ENCODE measurements at places on chromosomes 5 and 9.
A peak's percentile ranks its signal among the peaks of the same experiment; 100 is the strongest.

DNA sequence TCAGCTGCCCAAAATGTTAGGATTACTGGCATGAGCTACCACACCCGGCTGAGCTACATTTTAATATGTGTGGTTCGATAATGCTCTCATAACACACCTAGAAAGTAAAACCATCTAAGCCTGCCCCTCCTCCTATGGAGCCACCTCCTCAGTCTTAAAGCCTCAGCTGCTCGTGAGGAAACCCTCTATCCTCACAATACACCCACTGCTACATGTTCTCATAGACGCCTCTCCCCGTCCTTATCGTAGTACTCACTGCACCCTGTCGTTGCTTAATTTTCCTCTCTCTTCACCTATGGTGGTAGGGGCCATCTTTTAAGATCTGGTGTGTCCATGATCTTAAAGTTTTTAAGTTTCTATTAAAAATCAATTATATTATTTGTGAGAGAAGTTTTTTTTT is 72.9 kb downstream of the RCL1 start:
- no peak for DNase-seq

DNA sequence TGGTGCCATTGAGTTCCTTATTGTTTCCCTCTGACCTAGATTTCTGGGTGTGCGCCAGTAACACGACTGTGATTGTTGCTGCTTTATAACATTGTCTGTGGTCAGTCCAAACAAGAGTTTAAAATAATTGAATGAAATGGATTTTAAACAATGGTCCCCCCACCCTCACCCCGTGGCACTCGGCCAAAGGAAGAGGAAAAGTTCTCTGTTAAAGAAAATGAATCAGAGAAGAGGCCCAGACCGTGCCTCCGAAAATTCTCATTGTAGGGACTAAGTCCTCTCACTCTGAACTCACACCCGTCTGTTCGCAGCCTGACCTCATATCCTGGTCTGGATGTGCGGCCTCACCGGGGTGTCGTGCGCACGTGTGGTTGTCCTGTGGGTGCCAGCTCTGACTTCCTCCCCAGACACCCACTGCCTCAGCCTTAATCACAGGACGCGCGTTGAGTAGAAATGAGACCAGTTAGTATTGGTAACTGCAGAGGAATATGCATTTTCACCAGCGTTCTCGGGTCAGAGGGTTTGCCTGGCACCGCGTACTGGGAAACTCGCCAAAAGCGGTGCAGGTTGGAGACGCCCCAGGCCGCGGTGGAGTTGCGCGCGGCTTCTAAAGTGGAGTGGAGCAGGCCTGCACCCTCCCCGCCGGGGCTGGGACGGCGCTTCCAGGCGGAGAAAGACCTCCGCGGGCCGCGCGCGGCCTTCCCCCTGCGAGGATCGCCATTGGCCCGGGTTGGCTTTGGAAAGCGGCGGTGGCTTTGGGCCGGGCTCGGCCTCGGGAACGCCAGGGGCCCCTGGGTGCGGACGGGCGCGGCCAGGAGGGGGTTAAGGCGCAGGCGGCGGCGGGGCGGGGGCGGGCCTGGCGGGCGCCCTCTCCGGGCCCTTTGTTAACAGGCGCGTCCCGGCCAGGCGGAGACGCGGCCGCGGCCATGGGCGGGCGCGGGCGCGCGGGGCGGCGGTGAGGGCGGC is at the start of gene ABL1:
TSS of gene ABL1 (plus strand) at position 884 of the 966 bp plus-strand sequence. CDS start 193 bp downstream, outside the sequence.
- peak; percentile 16 for DNase-seq

DNA sequence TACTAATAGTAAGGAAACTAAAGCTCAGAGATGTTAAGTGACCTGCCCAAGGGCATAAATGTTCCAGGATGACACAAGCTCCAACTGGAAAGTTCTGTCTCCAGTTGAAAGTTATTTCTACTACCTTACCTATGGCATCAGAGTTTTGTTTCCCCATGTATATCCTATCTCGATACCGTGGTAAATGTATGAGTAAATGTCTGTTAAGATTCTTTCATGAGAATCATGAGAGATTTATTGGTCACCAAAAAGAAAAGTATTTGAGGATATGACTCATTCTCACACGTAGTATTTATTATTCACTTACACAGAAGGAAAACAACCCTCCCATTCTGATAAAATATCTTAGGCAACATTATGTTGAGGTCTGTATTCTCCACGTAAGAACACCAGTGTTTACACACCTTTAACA is 11.1 kb upstream of the SHOC1 start:
- no peak for DNase-seq

DNA sequence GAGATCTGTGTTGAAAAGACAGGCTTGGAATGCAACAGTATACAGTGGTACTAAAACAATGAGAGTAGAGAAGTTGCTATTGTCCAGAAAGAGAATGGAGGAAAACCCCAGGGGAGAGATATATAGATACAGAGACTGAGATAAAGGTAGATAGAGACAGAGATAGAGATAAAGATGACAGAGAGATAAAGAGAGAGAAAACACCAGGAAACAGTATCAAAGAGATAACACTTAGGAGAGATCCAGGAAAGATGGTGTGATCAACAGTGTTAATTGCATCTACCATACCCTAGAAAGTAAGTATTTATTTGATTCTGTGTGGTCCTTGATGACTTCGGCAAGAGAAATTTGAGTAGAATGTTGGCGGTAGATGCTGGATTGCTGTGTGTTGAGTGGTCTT is 461.8 kb upstream of the RIOK2 start:
- no peak for DNase-seq

DNA sequence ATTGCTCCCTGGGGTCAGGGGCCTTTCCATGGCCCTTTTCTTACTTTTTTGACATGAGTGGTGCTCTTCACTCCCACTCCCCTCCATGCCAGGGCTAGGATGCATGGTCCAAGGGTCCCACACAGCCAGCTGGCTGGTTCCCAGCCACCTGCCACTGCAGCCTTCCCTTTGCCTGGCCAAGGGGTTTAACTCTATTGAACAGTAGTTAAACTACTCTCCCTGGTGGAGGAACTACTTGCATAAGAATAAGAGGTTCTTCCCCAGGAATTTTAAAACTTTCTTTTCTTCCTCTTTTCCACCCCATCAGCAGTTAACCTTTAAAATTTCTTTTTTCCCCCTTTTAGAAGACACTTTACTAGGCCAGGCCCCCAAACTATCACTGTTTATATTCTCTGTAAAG is 1532.8 kb upstream of the ACO1 start:
- DNase-seq, result no peak

DNA sequence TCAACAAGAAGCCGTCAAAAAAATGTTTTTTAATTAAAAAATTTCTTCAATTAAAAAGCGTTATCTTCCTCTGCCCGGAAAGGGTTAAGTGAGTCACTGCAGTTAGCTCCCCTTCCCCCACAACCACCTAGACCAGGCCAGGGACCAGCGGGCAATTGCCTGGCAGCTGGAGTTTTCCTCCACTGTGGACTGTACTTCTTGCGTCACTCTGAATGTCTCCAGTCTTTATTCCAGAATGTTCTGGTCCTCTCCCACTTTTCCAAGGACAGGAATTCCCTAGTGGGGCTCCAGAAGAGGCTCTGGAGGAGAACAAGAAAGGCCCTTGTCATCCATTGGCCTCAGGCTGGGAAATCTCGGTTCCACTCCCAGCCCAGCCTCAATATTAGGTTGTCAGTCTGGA is 114.0 kb downstream of the C9orf50 start:
- no peak for DNase-seq

GRCh38 chr5:156920042-156920860 is 42.8 kb downstream of the TIMD4 start:
- no peak for DNase-seq

DNA sequence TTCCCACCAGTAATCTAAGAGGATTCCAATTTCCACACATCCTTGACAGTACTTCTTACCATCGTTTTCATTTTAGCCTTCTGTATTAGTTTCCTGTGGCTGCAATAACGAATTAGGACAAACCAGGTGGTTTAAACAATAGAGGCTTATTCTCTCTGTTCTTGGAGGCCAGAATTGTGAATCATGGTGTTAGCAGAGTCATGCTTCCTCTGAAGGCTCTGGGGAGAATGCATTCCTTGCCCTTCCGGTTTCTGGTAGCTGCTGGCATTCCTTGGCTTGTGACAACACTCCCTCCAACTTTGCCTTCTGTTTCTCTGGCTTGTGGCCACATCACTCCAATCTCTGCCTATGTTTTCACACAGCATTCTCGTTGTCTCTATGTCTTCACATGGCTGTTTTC is 23.5 kb downstream of the RIGI start:
- DNase-seq, result no peak

- no peak for DNase-seq
Observed at GRCh38 chr5:141032626-141033025, 18.5 kb upstream of the PCDHB1 start.

DNA sequence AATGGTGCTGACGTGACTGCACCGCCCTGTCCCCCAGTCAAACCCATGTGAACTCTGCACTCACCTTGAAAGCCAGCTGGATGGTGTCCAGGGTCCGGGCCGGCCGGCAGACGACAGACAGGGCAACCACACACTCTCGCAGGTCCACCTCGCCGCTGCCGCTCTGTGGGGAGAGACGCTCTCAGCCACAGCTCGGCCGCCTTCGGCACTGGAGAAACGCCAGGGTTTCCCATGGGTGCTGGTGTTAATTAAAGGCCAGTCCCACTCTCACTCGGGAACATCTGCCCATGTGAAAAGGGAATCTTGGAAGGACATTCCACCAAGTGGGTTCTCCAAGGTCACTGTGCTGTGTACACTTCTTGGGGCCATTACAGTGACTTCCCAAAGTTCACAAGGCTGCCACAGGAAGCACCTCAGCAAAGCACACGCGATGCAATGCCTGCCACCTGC is 25.5 kb upstream of the SLC6A3 start:
- DNase-seq, result no peak

GRCh38 chr9:28051559-28052503 is 478.6 kb upstream of the C9orf72 start:
- no peak for DNase-seq

DNA sequence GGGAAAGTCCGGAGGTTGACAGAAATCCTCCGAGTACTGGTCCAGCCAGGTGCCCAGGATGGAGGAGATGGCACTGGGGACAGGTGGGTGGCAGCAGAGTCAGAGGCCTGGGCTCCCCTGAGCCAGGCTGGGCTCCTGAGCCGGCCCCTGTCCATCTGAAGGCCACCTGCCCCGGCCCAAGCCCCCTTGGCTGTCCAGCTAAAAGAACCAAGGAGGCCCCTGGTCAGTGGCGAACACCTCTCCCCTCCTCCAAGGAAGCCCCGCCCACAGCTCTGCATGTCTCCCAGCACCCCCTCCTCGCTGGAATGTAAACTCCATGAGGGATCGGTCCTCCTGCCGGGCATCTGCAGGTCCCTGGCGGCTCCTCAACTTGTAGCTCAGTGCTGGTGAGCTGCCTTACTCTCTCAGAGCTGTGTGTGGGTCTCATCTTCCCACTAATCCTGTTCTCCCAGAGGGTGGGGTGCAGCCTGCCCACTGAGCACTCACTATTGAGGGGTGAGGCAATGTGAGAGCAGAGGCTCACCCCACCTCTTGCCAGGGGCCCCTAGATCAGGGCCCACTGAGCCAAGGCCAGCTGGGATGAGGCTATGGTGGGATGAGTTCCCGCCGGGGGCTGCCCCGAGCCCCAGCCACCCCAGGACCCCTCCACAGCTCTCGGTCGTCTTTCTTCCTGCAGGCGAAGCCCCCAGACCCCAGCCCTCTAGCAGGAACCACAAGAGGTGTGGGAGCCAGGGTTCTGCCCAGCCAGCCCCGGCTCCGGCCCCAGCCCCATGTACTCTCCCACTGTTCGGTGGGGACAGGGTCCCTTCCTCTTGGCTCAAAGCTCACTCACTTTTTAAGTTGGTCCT is 12.0 kb downstream of the RALGDS start:
- no peak for DNase-seq

- DNase-seq, result no peak
Observed at GRCh38 chr5:16869821-16870796, 66.0 kb downstream of the MYO10 start.

- DNase-seq, result no peak
Observed at GRCh38 chr5:163439092-163439425, 1.7 kb downstream of the CCNG1 start.

GRCh38 chr5:140795259-140795641 is 598 bp downstream of the PCDHA2 start:
- DNase-seq, result no peak

- no peak for DNase-seq
Observed at GRCh38 chr5:89297066-89297465, 414.1 kb upstream of the MEF2C start.

DNA sequence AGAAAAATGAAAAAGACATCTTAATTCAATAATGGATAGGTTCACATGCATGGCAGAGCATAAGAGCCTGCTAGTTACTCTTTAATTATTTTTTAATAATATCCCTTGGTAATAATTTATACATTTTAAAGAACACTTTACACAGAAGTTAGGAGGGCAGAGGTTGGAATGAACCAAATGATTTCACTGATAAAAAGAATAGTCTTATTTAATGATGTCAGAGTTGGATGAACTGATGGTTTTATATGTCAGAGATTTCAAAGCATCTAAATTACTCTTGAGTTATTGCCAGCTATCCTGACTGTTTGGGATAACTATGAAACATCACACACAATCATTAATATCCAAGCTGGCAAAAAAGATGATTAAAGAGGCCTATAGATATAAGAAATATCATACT is 244.8 kb downstream of the CSNK1G3 start:
- no peak for DNase-seq

DNA sequence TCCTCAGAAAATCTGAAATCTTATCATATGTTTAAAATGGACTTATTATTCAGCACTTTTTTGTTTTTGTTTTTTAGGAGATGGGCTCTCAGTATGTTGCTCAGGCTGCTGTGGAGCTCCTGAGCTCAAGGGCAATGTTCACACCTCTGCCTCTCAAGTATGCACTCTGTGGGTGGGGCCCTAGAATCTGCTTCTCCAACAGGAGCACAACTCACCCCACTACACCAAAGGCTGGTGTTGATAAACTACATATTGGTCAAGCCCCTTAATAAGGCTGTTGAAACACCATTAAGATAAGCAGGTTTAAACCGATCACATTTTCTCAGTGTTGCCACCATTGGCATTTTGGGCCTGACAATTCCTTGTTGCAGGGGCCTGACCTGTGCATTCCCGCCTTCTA is 131.6 kb downstream of the FANCC start:
- no peak for DNase-seq

DNA sequence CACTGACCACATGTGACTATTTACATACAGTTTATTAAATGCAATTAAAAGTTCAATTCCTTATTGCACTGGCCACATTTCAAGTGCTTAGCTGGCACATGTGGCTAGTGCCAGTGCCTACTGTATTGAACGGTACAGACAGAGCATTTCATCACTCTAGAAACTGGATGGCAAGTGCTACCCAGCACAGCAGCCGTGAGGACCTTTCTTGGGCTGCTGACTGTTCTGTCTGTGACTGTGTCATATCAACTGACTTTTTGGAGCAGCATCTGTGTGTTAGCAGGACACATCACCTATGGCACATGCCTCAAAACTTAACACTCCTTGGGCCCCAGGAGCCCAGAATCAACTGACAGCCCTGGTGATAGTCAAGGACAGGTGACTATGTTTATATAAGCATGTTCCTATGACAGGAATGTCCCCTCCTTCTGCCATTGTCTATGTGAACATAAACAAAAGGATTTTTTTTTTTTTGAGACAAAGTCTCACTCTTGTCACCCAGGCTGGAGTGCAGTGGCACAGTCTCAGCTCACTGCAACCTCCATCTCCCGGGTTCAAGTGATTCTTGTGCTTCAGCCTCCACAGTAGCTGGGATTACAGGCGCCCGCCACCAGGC is 8.9 kb downstream of the IRF1 start:
- no peak for DNase-seq

GRCh38 chr9:17453751-17454150 is 125.1 kb upstream of the SH3GL2 start:
- no peak for DNase-seq

GRCh38 chr9:84226126-84226525 is 114.4 kb downstream of the SLC28A3 start:
- DNase-seq, result no peak

Measured in NCI-H1694 (cell line).